ENCODE measurements at places on chromosomes 11 and 22. TPM values are rescaled to one million over a fixed set of nuclear protein-coding genes. Genes with fewer than 3 reads are reported as not detected.

CRYAB gene
- total RNA-seq: 3.7 TPM

ARSA gene
- total RNA-seq: 10.9 TPM

CNTF gene
- 3.2 TPM for total RNA-seq

OR9Q1 gene
- not detected for total RNA-seq

NUP50 gene
- 84.2 TPM for total RNA-seq

PAMR1 gene
- not detected for total RNA-seq

PLAAT5 gene
- total RNA-seq: not detected

PDE2A gene
- 1.1 TPM for total RNA-seq

HPX gene
- 1.4 TPM for total RNA-seq

TBX1 gene
- 35.0 TPM for total RNA-seq

UBQLNL gene
- total RNA-seq: 0.20 TPM

GAL3ST3 gene
- not detected for total RNA-seq

HBB gene
- 1.5 TPM for total RNA-seq

SLC35F2 gene
- total RNA-seq: 53.4 TPM

OR8G1 gene
- total RNA-seq: 0.54 TPM

PDGFB gene
- 1.4 TPM for total RNA-seq

CSNK1E gene
- total RNA-seq: 62.8 TPM

CSF2RB gene
- total RNA-seq: 0.60 TPM

GRIA4 gene
- not detected for total RNA-seq

GGT5 gene
- 0.81 TPM for total RNA-seq

OR52E8 gene
- total RNA-seq: not detected

CECR2 gene
- 1.00 TPM for total RNA-seq

BIK gene
- total RNA-seq: 0.20 TPM

RFPL2 gene
- not detected for total RNA-seq

ISX gene
- 0.07 TPM for total RNA-seq

SLCO2B1 gene
- total RNA-seq: 13.1 TPM

RFPL1 gene
- total RNA-seq: not detected

TUB gene
- total RNA-seq: not detected

RBM14 gene
- total RNA-seq: 141 TPM

OR6M1 gene
- not detected for total RNA-seq

POU2AF3 gene
- total RNA-seq: not detected

SLC39A13 gene
- 10.9 TPM for total RNA-seq

VWCE gene
- total RNA-seq: 1.1 TPM

PHETA2 gene
- total RNA-seq: 0.22 TPM

CYP2D6 gene
- total RNA-seq: 0.18 TPM

NLRP14 gene
- total RNA-seq: 0.65 TPM

C11orf97 gene
- total RNA-seq: not detected

TEX54 gene
- not detected for total RNA-seq

PPFIBP2 gene
- 2.4 TPM for total RNA-seq

TMEM191B gene
- 5.3 TPM for total RNA-seq

KDM4E gene
- total RNA-seq: not detected

CRKL gene
- total RNA-seq: 263 TPM

ARRB1 gene
- 43.6 TPM for total RNA-seq

SLC6A5 gene
- not detected for total RNA-seq

SCGB2A2 gene
- not detected for total RNA-seq

MLC1 gene
- 0.54 TPM for total RNA-seq
